SK-N-DZ (cell line): ENCODE measurements at places on chromosomes 7 and 10.

DNA sequence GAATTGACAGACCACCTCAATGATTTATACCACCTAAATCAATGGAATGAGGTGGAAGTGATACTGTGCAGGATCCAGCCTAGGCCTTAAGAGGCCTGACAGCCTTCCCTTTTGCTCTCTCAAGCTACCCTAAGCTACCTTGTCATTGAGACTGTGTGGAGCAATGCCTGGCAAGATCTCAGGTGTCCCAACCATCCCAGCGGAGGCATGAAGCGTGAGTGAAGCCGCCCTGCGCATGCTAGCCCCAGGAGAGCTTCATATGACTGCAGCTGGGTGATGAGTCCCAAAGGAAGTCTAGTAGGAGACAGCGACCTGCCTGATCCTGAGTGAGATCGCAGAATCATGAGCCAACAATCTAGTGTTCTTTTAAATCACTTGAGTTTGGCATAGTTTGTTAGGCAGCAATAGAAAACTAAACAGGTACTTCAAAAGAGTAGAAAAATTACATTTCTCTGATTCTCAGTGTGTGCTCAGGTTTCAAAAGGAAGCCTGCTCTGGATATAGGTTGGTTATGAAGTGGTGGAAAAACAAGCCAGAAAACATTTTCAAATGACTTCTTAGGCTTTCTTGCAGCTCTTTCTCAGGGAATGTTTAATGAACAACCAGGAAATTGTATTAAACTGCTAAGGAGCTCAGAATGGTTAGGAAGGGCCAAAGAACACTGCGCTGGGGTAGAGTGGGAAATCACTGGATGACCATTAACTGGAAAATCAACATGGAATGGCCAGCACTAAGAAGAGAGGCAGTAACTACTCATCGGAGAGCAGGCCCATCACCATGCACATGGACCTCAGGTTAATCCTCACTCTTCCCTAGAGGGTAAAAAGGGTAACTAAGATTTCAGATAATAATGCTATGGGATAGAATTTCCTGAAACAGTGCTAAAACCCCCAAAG, 535.2 kb downstream of the PHTF2 start:
- no peak for DNase-seq

GRCh38 chr10:52437205-52437646, 123.1 kb downstream of the DKK1 start:
- DNase-seq: no peak

GRCh38 chr7:34761627-34762026, 103.6 kb downstream of the NPSR1 start:
- DNase-seq: no peak

DNA sequence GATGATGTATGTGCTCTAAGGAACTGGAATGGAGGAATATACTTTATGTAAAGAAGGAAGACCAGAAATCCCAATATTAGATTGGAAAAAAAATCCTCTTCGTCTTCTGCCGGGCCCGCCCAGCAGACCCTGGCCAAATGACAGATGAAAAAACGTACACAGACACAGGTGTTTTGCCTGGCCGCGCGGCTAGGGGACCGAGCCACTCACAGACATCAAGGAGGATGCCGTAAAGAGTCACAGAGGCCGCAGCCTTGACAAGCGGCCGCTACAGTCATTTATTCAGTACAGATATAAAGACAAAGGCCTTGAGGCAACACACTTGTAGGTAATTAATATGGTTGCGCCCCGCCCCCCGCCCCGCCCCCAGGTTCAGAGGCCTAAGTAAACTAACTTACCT, 594.1 kb downstream of the GRM8 start:
- no peak for DNase-seq

GRCh38 chr7:26365077-26365900, 73.6 kb downstream of the SNX10 start:
- DNase-seq: peak; percentile 79

GRCh38 chr7:149154056-149154455, 6.8 kb downstream of the ZNF398 start:
- no peak for DNase-seq

DNA sequence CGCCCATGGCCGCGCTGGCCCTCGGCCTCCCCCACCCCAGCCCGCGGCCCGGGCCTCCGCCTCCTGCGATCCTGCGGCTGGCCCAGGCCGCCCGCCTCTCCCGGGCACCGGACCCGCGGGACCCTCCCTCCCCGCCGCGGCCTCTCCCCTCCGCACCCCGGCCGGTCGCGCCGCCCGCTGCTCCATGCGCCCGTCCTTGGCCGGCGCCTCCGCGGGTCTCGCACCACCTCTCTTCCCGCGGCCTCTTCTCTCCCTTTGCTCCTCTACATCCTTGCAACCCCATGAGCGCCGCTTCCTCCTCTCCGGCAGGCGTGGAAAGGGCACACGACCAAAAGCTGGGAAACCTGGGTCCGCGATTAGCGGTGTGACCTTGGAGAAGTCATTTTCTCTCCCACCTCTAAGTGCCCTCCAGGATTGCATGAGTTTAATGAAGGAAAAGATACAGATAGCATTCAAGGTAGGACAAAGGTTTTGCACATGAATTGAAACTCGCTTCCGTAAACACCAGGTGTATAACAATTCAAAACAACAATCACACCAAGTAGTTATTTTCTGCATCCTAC, 448 bp upstream of the SRPK2 start:
- peak; percentile 76 for DNase-seq

GRCh38 chr10:94902570-94902969, 35.9 kb upstream of the CYP2C9 start:
- no peak for DNase-seq

DNA sequence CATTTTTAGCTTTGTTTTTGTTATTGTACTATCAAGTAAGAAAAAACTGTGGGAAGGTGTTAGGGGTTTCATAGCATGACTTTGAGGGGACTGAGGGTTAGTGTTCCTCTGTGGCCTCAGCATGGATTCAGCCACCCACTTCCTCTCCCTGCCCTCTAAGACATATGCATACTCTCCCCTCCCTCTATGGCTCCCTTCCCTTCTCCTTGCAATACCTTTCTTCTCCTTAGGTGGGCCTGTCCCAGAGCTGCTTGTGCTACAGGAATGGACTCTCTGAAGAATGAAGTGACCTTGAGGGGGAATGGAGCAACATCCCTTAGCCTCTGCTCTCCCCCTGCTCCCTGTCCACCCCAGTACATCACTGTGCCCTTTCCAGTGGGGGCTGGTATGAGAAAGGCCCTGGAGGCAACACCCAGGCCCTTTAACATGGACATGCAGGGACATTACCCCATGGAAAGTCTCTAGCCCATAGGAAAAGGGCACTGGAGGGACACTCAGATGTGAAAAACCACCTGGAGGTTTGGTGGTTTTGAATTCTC, 22.4 kb downstream of the CDH23 start:
- DNase-seq: no peak

GRCh38 chr10:123840714-123841113, 50.9 kb downstream of the CPXM2 start:
- no peak for DNase-seq

GRCh38 chr7:2805213-2805944, 38.7 kb downstream of the GNA12 start:
- DNase-seq: no peak

GRCh38 chr10:72794260-72794659, 99.3 kb upstream of the OIT3 start:
- no peak for DNase-seq

DNA sequence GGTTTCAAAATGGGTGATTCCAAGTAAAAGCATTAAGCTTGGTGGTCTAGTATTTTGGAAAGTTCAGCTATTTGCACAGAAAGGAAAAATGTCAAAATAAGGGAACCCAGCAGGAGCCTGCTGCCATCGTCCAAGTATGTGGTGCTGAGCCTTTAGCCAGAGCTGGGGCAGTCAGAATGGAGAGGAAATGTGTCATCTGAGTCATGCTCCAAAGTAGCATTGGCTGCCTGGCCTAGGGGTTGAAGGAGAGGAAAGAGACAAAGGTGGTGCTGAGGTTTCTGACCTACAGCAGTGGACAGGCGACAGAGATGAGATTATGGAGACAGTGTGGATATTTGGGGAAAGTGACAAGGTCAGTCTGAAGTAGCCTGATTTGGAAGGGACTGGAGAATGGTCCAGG, 103.9 kb downstream of the PLCE1 start:
- no peak for DNase-seq

GRCh38 chr10:132062641-132063390, 2.9 kb upstream of the JAKMIP3 start:
- no peak for DNase-seq

DNA sequence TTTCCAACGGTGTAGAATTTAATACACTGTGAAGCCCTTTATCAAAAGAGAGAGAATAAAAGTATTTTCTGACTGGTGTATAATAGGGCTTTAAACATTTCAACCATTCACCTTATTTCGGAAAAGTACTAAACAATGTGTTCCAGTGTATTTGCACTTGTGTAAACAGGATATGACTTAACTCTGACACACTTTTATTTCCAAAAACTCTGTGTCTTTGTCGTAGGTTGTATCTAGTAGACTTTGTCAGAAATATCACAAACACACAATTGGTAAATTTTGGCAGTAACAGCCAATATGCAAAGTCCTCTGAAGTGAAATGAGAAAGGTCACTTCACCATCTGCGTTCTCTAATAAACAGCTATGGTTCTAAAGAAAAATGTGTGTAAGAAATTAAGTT, 10.3 kb upstream of the TSPAN13 start:
- DNase-seq: no peak

DNA sequence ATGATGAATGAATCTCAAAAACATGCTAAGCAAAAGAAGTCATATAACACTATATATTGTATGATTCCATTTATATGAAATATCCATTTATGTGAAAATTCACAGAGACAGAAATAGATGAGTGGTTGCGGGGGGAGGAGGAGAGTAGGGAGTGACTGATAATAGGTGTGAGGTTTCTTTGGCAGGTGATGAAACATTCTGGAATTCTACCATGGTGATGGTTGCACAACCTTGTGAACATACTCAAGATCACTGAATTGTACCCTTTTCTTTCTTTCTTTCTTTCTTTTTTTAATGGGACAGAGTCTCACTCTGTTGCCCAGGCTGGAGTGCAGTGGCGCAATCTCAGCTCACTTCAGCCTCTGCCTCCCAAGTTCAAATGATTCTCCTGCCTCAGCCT, 10.7 kb downstream of the SVOPL start:
- no peak for DNase-seq

- DNase-seq: no peak
Observed at GRCh38 chr7:130021105-130021834, 29.9 kb downstream of the ZC3HC1 start.

GRCh38 chr10:95363303-95363912, 72.6 kb upstream of the PDLIM1 start:
- DNase-seq: peak; percentile 74

- DNase-seq: no peak
Observed at GRCh38 chr7:112886208-112886607, 96.0 kb upstream of the TMEM168 start.

GRCh38 chr10:44071479-44071878, 313.4 kb downstream of the CXCL12 start:
- DNase-seq: no peak

DNA sequence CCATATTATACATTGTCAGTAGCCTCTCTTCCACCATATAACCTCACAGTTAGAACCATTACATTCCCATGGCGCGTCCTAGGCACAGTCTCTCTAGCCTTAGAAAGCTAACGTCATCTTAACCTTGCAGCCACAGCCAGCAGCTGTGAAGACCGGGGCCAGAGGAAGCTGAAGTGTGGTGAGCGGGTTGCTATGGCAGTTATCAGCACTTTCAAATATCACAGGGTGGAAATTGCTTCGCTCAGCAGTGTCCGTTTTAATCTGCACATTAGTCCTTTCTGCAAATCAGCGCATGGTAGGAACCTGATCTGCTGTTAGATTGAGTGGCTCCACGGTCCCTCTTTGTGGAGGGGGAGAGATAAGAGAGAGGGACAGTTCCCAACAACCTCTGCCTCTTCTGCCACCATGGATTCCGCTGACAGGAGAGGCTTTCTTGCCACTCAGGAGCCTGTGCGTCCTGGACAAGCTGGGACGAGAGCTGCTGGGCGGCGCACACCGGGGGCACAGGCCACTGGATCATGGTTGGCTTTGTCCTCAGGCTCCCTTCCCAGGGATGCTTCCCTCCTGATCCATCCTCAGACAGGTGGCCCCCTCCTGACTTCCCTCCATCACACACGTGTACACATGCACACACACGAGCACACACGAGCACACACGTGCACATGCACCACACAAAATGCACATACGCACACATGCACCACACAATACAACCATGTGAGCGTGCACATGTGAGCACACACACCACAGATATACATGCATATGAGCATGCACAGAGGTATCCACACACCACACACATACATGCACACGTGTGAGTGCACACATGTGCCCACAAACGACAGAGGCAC, 93.8 kb downstream of the WDR37 start:
- peak; percentile 57 for DNase-seq

DNA sequence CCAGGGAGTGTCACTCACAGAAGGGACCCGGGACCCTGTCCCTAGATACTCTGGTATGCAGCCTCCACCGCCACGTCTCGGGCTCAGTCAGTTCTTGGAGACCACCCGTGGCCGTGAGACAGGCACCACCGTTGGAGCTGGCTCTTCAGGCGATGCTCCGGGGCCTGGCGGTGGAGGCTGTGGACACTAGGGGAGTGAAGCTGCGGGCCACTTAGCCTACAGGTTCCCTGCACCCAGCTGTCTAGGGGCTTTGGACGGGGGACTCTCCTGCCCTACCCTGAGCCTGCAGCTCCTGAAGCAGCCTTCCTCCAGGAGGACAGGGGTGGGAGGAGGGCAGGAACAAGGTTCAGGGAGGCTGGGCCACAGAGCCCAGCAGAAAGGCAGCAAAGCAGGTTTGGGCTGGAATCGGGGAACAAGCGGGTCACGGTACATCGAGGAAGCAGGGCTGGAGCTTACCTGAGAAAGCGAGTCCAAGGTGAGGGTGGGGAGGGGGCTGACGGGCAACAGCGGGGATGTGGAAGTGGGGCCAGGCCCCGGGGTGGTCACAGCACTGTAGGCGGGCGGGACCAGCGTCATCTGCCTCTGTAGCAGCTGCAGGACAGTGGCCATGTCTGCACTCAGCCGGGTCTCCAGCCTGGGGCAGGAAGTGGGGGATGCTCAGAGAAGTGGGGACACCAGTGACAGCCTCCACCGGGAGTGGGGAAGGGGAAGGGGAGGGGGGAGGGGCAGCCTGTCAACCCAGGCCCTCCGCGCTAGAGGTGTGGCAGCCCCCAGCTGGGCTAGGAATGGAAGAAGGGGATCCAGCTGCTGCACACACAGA, 31.5 kb downstream of the KCNH2 start:
- DNase-seq: no peak

- DNase-seq: peak; percentile 79
Observed at GRCh38 chr7:123154231-123154860, 45.4 kb downstream of the SLC13A1 start.

DNA sequence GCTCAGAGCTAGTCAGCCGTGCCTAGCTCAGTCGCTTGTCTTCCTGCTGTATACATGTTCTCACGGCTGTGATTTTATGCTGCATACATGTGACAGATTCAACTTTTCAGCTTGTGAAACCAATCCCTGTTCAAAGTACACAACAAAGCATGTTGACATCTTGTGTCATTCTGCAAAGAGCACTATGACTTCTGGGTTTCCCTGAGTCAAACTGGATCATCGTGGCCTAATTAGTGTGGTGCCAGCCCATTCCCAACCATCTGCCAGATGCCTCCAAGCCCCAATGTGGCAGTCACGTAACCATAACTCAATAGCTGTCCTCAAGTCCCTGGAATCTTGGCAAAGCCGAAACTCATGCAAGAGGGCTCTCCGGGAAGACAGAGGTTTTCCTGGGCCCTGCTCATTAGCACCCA, 144.8 kb downstream of the MYOF start:
- no peak for DNase-seq
